ENCODE measurements at places on chromosomes 13 and 19. TPM values are rescaled to one million over a fixed set of nuclear protein-coding genes. Genes with fewer than 3 reads are reported as not detected.

- no peaks in the 10 kb centered on the region for H3K36me3 ChIP-seq
- no peak overlapping the region for H3K27ac ChIP-seq
- no peak overlapping the region for H3K4me3 ChIP-seq
- no peaks in the 10 kb centered on the region for H3K27me3 ChIP-seq
- no peak for DNase-seq
Measured at GRCh38 chr13:97119943-97120342, 102.2 kb upstream of the MBNL2 start.

DNA sequence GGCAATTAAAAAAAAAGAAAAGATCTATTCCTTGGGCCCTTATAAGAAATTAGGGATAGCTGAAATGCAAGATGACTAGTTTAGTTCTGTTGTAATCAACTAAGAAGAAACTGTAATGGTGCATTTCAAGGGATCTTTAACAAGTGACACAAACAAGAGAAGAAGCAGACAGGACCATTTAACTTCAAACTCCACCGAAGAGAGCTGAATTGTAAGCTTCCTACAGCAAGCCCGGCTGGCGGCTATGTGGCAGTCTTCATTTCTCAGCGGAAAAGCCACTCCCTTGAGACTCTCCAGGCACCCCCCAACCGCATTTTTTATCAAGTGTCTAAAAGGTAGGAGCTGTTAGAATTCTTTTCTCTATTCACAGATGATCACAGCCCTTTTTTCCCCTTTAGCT, 305.2 kb upstream of the ZNF507 start:
- H3K4me1 ChIP-seq = no peaks in the 10 kb centered on the region
- no peak for DNase-seq
- H3K4me3 ChIP-seq = no peak overlapping the region

DNA sequence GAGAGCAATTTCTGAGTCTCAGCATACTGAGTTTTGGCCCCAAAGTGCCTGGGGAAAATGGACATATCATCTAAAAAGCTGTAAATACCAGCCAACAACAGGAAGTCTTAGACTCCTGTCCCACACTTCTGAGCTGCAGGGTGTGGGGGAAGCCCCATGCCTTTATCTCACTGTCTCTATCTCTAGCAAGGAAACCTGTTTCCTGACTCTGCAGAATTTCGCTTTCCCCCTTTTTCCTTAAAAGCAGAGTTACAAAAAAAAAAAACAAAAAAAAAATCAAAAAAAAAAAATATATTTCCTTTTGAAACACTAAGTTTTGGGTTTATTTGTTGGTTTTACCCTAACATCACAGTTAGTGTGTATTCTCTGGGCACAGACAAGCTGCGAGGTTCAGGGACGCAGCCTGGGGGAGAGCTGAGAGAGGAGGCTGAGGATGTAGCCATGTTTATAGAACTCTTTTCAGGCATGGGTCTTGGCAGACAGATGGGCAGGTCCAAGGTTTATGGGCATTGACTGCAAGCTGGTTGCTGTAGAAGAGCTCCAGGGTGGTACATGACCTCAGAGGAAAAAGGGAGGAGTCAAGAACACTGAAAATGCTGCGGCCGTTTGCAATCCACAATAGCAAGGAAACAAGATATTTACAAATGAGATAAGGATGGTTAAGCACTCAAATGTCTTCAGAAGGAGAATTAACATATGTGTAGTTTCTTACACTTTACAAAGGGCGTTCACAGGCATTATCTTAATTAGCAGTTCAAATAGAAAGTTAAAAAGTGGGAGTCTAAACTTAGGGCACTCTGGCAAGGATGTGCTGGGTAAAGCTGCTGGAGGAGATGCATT, 4.9 kb downstream of the MBNL2 start:
- H3K27me3 ChIP-seq = no peaks in the 10 kb centered on the region
- peak overlapping the region; percentile 80 for H3K4me3 ChIP-seq
- peaks cover 38% of the 10 kb centered on the region for H3K4me1 ChIP-seq
- peak; percentile 46 for DNase-seq

- H3K4me1 ChIP-seq = peaks cover 8% of the 10 kb centered on the region
- no peaks in the 10 kb centered on the region for H3K27me3 ChIP-seq
- H3K27ac ChIP-seq = no peak overlapping the region
- no peak for DNase-seq
- no peaks in the 10 kb centered on the region for H3K36me3 ChIP-seq
Measured at GRCh38 chr13:45303026-45303425, 38.0 kb downstream of the TPT1 start.

DNA sequence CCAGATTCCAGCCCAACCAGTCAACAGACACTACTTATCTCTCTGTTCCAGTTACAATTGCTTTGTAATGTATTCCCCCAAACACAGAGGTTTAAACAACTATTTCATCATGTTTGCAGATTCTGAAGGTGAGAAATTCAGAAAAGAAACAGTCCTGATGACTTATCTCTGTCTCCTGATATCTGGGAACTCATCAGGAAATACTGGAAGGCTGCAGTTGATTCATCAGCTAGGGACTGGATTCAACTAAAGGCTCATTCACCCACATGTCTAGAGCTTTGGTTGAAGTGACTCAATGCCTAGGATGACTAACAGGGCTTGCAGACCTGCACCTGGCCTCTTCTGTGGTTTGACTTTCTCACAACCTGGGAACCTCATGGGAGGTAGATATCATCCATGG, 56.6 kb upstream of the GPC6 start:
- H3K27ac ChIP-seq = no peak overlapping the region
- no peaks in the 10 kb centered on the region for H3K4me1 ChIP-seq
- H3K27me3 ChIP-seq = no peaks in the 10 kb centered on the region
- no peak overlapping the region for H3K4me3 ChIP-seq

DNA sequence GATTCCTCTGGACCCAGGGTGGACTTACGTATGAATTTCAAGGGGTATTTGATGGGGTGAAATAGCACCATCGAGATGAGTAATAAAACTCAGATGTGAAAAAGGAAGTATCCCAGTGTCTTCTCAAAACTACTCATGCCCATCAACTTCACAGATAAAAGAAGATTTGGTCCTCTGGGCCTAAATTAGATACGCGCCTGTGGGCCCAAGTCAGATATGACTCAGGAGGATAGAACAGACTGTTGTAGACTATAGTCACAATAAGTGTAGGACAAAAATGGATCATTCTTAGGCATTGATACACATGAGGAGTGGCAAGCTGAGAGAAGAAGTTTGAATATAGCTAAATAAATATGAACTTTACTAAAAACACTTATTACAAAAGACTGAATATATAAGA, 2438.8 kb downstream of the PCDH9 start:
- H3K27me3 ChIP-seq = no peaks in the 10 kb centered on the region
- H3K4me3 ChIP-seq = no peak overlapping the region
- no peak for DNase-seq
- H3K27ac ChIP-seq = no peak overlapping the region
- no peaks in the 10 kb centered on the region for H3K4me1 ChIP-seq

DNA sequence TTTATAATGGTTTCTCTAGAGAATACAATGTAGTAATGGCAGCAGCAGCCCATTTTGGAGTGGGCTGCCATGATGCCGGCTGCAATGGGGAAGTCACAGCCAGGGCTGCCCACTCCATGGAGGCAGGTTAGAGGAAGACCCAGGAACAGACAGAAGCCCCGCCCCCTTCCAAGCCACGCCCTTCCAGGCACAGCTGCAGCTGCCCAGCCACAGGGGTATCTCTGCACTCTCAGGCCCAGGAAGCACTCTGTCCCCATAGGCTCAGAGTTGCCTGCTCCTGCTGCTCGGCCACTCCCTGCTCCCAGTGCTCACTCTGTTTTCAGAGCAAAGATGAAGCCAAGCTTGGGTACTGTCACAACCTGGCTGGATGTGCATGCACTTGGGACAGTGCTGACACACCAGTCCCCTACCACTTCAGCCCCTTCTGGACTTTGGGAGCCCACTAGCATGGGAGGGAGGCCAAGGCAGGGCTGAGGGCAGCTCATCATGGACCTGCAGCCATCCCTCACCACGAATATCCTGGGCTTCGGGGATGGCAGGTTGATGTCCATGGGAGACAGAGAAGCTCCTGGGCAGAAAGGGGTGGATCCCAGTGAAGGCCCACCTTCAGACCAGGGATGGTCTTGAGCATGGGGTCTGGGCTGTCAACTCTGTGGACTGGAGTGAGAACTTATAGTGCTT, 1224.2 kb downstream of the SLITRK5 start:
- no peaks in the 10 kb centered on the region for H3K27me3 ChIP-seq
- no peak overlapping the region for H3K4me3 ChIP-seq
- no peak overlapping the region for H3K27ac ChIP-seq
- no peaks in the 10 kb centered on the region for H3K4me1 ChIP-seq
- no peak for DNase-seq

ZNF530 gene
- total RNA-seq = 7.1 TPM

OVOL3 gene
- not detected for total RNA-seq
